Renal cortex interstitium (tissue), 15 donors: ENCODE measurements at places on chromosomes 2 and 18.

DNA sequence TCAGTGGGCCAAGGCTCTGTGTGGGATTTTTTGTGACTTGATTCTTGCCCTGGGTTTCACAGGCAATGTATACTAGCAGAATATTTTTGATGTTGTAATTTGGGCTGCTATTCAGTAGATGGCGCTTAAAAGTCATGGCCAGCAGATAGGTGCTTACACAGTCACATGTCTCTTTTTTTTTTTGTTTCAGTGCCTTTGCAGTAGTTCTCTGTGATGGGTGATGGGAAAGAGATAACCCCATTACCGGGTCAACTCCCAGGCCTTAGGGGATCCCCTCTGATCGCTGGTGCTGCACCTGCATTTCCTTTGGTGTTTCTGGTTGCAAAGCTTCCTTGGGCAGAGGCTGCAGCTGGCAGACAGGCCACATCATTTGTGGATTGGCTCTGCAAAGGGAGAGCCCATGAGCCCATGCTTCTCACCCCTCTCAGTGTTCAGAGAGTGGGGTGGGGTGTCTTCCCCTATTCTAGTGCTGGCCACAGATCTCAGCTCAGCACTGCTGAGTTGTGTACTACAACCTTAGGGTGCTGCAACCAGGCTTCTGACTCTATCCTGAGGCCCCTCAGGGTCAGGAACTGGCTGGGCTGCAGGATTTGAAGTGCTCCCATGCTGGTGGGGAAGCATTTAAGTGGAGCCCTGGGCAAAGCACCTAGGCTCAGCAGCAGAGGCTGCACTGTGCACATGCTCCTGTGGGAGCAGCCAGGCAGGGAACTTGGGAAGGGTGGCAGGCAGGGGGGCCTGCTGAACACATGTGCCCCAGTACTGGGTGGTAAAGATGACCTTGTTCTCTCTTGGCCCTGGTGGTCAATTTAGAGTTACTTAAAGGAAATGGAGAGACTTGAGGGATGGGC is 219.8 kb upstream of the SPHKAP start:
- no peak for DNase-seq

DNA sequence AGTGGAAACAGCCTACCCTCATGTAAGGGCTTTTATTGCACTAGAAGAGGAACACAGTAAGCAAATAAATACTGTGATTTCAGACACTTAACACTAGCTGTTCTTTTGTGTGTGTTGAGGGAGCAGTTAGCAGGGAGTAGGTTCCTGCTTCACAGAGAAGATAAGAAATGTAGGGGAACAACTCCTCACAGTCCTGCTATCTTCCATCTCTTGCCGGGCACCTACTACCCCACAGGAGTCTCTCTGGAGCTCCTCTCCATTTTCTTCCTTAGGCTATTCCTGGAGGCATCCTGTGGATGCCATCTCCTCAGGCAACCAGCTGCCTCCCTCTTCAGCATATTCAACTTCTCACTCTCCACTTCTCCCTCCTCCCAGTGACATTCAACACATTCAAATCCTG is 145.0 kb downstream of the SRBD1 start:
- DNase-seq = no peak

- DNase-seq = peak; percentile 34
These were observed 51.7 kb upstream of the CCDC85A start for GRCh38 chr2:56132138-56132537.

DNA sequence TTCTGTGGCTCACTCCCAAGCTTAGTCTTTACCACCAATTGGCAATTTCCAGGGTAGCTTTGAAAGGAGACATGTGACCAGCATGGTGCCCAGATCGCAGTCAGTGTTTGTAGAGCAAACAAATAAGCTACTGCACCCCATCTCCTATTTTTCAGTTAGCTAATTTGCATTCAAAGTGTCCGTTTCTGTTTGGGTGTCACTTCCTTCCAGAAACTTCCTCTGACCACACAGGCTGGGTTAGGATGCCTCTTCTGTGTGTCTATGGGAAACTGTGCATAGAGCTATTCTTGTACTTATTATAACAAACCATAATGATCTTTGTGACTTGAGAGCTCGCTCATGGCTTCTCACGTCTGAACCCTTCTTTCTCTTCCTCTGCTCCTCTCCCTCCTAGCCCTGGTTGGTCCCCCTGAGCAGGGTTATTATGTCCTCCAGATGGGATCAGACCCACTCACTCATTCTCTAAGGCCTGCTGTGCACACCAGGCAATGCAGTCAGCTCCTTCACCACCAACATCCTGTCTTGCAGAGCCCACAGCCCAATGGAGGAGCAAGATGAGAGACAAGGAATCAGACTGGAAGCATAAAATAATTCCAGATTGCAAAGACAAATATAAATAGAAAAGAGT is 101.2 kb upstream of the ALK start:
- DNase-seq = no peak

GRCh38 chr2:67323209-67323991 is 73.7 kb upstream of the ETAA1 start:
- no peak for DNase-seq

- no peak for DNase-seq
These were observed 86.7 kb downstream of the NRP2 start for GRCh38 chr2:205768815-205769494.
